ENCODE measurements at places on chromosomes 4 and X. TPM values are rescaled to one million over a fixed set of nuclear protein-coding genes. Genes with fewer than 3 reads are reported as not detected.

GRCh38 chrX:104707572-104707971 is 141.6 kb downstream of the IL1RAPL2 start:
- H3K4me3 ChIP-seq, result no peak overlapping the region
- no peaks in the 10 kb centered on the region for H3K36me3 ChIP-seq
- no peak for DNase-seq
- no peak overlapping the region for H3K27ac ChIP-seq
- no peaks in the 10 kb centered on the region for H3K27me3 ChIP-seq

DNA sequence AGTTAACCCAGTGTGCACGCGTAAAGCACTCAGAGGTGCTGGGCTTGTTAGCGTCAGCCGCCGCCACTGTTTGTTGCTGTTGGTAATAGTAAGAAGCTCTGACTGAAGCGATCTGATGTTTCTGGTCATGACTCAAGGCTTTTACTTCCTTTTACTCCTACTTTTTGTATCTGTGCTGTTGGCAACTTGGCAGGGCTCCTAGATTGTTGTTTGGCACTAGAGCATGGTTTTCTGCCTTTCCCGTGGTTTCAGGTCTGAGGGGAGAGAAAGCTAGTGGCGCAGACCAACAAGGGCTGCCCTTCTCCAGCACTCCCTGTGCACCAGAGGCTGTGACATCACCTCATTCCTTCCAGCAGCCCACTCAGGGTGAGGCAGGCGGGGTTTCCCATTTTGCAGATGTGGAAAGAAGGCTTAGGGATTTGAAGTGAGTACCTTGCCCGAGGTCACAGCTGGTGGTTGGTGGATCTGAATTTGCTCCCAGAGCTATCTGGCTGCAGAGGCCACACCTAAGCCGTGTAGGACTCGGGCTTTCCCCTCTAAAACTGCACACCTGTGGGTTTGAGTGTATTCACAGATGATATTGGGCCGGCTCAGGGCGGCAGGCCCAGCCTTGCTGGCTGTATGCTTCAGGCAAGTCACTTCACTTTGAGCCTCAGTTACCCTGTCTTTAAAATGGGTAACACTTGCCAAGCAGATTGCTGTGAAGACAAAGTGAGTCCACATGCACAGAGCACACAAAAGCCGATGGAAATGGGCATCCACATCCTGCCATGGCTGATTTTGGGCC is 51.2 kb upstream of the TADA2B start:
- peaks cover 57% of the 10 kb centered on the region for H3K4me1 ChIP-seq
- H3K27ac ChIP-seq, result peak overlapping the region; percentile 66
- H3K27me3 ChIP-seq, result no peaks in the 10 kb centered on the region
- H3K4me3 ChIP-seq, result peak overlapping the region; percentile 6
- DNase-seq, result no peak
- H3K36me3 ChIP-seq, result peaks cover 30% of the 10 kb centered on the region

GRCh38 chr4:183348136-183348535 is 25.9 kb upstream of the CLDN24 start:
- no peak overlapping the region for H3K27ac ChIP-seq
- no peak overlapping the region for H3K4me3 ChIP-seq
- DNase-seq, result no peak
- H3K27me3 ChIP-seq, result peaks cover 12% of the 10 kb centered on the region
- peaks cover 2% of the 10 kb centered on the region for H3K4me1 ChIP-seq

GRCh38 chrX:66030505-66031317 is 9.2 kb downstream of the VSIG4 start:
- peaks cover 5% of the 10 kb centered on the region for H3K4me1 ChIP-seq
- no peaks in the 10 kb centered on the region for H3K36me3 ChIP-seq
- H3K27me3 ChIP-seq, result no peaks in the 10 kb centered on the region
- H3K27ac ChIP-seq, result no peak overlapping the region
- H3K4me3 ChIP-seq, result no peak overlapping the region

GRCh38 chr4:57148831-57149505 is 38.8 kb upstream of the IGFBP7 start:
- no peak overlapping the region for H3K27ac ChIP-seq
- no peaks in the 10 kb centered on the region for H3K4me1 ChIP-seq
- H3K4me3 ChIP-seq, result no peak overlapping the region
- H3K27me3 ChIP-seq, result peaks cover 6% of the 10 kb centered on the region
- no peaks in the 10 kb centered on the region for H3K36me3 ChIP-seq
- DNase-seq, result no peak

GRCh38 chrX:26234177-26234576 is 18.2 kb downstream of the MAGEB5 start:
- H3K27ac ChIP-seq, result no peak overlapping the region
- no peaks in the 10 kb centered on the region for H3K4me1 ChIP-seq
- no peak overlapping the region for H3K4me3 ChIP-seq

DNA sequence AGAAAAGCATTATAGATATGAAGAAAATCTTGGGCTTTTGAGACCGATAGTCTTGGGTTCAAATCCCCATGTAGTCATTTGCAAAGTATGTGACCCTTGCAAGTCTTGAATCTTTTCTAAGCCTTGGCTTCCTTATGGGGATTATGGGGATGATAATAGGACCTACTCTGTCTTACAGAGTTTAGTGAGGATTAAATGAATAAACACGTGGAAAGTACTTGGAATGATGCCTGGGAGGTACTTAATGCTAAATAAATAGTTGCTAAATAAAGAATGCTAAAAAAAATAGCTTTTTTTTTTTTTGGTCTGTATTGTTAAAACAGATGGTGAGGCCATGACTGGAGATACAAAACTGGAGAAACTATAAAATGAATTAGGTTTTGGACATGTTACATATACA is 292.7 kb downstream of the GPAT3 start:
- H3K27me3 ChIP-seq, result no peaks in the 10 kb centered on the region
- no peaks in the 10 kb centered on the region for H3K36me3 ChIP-seq
- no peak for DNase-seq

GRCh38 chr4:109609431-109609830 is 49.4 kb downstream of the MCUB start:
- no peak for DNase-seq
- H3K27me3 ChIP-seq, result no peaks in the 10 kb centered on the region
- peaks cover 49% of the 10 kb centered on the region for H3K4me1 ChIP-seq

- H3K4me1 ChIP-seq, result no peaks in the 10 kb centered on the region
- H3K36me3 ChIP-seq, result no peaks in the 10 kb centered on the region
- DNase-seq, result no peak
- H3K27ac ChIP-seq, result no peak overlapping the region
- no peak overlapping the region for H3K4me3 ChIP-seq
Observed at GRCh38 chr4:3792813-3793212, 26.6 kb downstream of the ADRA2C start.

GRCh38 chrX:5876984-5877596 is 351.6 kb downstream of the NLGN4X start:
- H3K4me3 ChIP-seq, result no peak overlapping the region
- no peaks in the 10 kb centered on the region for H3K27me3 ChIP-seq
- no peaks in the 10 kb centered on the region for H3K4me1 ChIP-seq
- DNase-seq, result no peak
- no peaks in the 10 kb centered on the region for H3K36me3 ChIP-seq

GRCh38 chrX:111071542-111072277 is 24.3 kb upstream of the PAK3 start:
- no peaks in the 10 kb centered on the region for H3K36me3 ChIP-seq
- no peak overlapping the region for H3K4me3 ChIP-seq
- H3K27ac ChIP-seq, result no peak overlapping the region
- H3K4me1 ChIP-seq, result no peaks in the 10 kb centered on the region
- DNase-seq, result no peak

GRCh38 chr4:77023920-77024319 is 51.9 kb downstream of the CCNI start:
- no peak overlapping the region for H3K27ac ChIP-seq
- H3K4me1 ChIP-seq, result no peaks in the 10 kb centered on the region
- no peak overlapping the region for H3K4me3 ChIP-seq
- H3K27me3 ChIP-seq, result no peaks in the 10 kb centered on the region
- H3K36me3 ChIP-seq, result peaks cover 79% of the 10 kb centered on the region

DNA sequence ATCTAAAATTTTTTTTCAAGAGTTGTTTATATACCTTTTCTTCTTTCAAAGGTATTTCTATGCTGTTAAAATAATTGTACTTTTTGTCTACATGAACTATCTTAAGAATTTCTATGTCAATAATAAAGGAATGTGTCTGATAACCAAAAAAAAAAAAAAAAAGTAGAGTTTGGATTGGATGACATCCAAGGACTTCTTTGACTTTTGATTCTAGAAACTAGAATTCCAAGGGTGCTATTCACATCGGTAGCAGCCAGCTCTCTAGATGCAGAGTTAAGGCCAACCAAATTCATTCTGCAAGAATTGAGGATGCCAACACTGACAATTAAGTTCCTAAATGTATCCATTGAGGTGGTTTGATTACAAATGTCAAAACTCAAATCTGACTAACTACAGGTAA is 42.0 kb upstream of the PRKG2 start:
- no peak overlapping the region for H3K4me3 ChIP-seq
- H3K36me3 ChIP-seq, result no peaks in the 10 kb centered on the region
- H3K27ac ChIP-seq, result no peak overlapping the region
- no peaks in the 10 kb centered on the region for H3K4me1 ChIP-seq

- no peak overlapping the region for H3K4me3 ChIP-seq
- H3K27ac ChIP-seq, result no peak overlapping the region
- peaks cover 2% of the 10 kb centered on the region for H3K4me1 ChIP-seq
- peaks cover 7% of the 10 kb centered on the region for H3K27me3 ChIP-seq
- H3K36me3 ChIP-seq, result no peaks in the 10 kb centered on the region
Observed at GRCh38 chr4:87270144-87270543, 49.7 kb upstream of the KLHL8 start.

DNA sequence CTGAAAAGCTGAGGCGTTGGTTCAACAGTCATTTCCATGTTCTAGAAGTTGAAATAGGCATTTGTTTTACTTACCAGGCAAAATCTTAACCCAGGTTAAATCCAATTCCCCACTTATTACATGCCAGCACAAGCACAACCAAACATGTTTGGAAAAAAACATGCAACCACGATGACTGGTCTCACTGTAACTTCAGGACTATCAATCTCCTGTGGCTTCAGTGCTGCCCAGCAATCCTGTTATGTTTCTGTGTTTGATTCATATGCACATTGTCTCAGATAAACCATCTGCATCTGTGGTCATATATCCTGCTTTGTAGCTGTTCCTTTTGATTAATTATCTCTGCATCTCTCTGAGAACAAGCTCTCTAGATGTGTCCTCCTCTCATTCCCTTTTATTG is 28.3 kb downstream of the PRDM8 start:
- no peak overlapping the region for H3K27ac ChIP-seq
- H3K4me1 ChIP-seq, result peaks cover 5% of the 10 kb centered on the region
- peaks cover 8% of the 10 kb centered on the region for H3K27me3 ChIP-seq
- H3K4me3 ChIP-seq, result no peak overlapping the region

DNA sequence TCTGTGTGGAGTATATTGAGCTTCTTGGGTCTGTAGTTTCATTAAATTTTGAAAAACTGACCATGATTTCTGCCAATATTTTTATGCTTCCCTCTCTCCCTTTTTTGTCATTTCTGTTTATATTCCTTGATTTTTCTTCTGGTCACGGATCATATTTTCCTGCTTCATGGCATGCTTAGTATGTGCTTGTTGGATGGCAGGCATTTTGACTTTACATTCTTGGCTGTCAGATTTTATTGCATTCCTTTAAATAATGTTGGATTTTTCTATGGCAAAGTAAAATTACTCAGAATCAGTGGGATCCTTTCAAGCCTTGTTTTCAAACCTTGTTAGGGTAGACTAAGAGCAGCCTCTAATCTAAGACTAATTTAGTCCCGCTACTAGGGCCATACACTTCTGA is 531.8 kb downstream of the IL15 start:
- no peaks in the 10 kb centered on the region for H3K36me3 ChIP-seq
- H3K27me3 ChIP-seq, result no peaks in the 10 kb centered on the region
- no peak overlapping the region for H3K27ac ChIP-seq
- H3K4me1 ChIP-seq, result no peaks in the 10 kb centered on the region
- H3K4me3 ChIP-seq, result no peak overlapping the region

Gene XPNPEP2
- 0.07 TPM for total RNA-seq

Gene MAP9
- 8.8 TPM for total RNA-seq

Gene SMPX
- total RNA-seq, result not detected

Gene EDA2R
- 0.15 TPM for total RNA-seq

Gene CXCR3
- 6.4 TPM for total RNA-seq

Gene NLGN3
- 0.67 TPM for total RNA-seq

Gene SHROOM3
- 0.55 TPM for total RNA-seq

Measured in activated B cell treated with CpG ODN at 0.5 μM for 24 hours (primary cell).